ENCODE measurements at places on chromosomes 7 and 10.

- DNase-seq = no peak
Observed at GRCh38 chr7:25694699-25695098, 457.3 kb upstream of the NFE2L3 start.

- DNase-seq = no peak
Observed at GRCh38 chr7:17946591-17946990, 6.3 kb upstream of the SNX13 start.

DNA sequence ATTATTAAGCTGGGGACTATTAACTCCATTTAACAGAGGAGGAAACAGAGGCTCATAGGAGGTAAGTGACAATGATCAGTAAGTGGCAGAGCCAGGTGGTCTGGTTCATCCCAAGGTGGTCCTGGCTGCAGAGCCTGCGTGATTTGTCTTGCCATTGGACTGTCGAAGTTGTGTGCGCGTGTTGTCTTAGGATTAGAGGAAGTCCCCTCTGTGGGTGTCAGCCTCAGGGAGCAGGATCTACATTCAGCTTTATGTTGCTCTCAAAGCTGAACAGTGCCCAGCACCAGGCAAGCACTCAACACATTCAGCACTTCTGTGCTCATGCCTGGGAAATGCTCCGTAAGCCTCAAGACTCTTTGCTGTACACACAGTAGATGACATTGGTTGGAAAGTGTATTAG, 139.5 kb downstream of the HERPUD2 start:
- no peak for DNase-seq

GRCh38 chr10:79457256-79457785, 11.9 kb upstream of the ZCCHC24 start:
- DNase-seq = no peak

GRCh38 chr10:110137142-110137545, 70.3 kb upstream of the MXI1 start:
- DNase-seq = peak; percentile 48

GRCh38 chr7:23394488-23395171, 75.7 kb downstream of the IGF2BP3 start:
- no peak for DNase-seq

DNA sequence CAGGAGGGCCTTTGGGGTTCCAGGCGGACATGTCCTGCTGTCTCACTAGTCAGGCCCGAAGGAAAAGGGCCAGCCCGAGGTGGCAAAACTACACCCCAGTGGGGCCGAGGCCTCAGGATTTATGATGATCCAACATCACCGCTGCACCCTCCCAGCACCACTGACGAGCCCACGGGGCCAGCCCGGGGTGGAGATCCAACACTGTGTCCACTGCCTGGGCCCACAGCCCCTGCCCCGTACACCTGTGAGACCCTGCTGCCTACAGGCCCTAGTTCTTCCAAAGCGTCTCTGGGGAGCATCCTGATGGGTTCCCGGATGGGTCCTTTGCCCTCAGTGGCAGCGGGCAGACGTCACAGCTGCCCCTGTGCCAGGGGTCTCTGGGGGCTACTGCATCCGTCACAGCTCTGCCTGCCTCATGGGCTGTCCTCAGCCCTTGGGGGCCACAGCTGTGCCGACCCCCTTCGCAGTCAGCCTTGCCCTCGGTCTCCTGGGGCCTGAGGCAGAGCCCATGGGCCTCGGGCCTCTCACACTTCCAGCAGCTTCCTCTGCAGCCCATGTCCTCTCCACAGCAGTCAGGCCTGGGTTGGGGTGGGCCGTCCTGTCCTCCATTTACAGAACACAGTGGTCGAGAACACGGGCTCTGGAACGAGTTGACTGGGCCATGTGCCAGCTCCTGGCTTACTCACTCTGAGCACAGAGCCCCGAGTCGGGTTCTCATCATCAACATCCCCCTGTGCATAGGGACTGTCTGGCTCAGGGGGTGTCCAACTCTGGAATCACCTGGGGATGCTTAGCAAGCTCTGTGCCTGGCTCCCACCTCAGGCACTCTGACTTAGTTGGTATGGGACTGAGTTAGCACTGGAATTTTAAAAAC, 64.9 kb downstream of the FOXL3 start:
- no peak for DNase-seq

GRCh38 chr7:118429141-118429540, 204.6 kb downstream of the ANKRD7 start:
- DNase-seq = no peak

DNA sequence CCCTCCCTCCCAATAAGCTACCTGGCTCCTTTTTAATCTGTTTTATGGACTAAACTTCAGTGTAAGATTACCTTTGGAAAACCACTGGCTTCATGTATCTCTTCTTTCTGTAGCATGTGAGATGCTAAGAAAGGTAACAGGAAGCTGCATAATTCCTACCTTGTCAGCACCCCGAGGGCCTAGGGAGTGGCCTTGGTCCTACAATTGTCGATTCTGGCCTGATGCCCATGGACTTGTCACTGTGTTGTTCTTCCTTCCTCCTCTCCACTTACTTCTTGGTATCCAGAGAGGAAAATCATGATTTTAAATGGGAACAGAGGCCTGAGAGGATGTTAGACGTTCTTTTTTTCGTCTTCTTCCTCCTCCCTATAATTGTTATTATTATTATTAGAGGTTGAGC, 42.9 kb upstream of the PDZD8 start:
- DNase-seq = no peak

GRCh38 chr7:105345003-105345402, 43.7 kb downstream of the SRPK2 start:
- no peak for DNase-seq

GRCh38 chr7:128100225-128100948, 69.2 kb upstream of the LRRC4 start:
- DNase-seq = no peak

DNA sequence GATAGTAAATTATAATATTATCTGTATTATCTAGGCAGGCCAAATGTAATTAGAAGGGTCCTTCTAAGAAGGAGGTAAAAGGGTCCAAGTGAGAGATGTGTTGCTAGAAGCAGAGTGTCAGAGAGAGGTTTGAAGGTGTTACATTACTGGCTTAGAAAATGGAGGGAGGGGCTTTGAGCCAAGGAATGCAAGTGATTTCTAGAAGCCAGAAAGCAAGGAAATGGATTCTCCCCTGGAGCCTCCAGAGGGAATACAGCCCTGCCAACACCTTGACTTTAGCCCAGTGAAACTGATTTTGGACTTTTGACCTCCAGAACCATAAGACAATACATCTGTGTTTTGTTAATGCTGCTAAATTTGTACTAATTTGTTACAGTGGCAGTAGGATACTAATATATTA, 97.9 kb upstream of the IL6 start:
- DNase-seq = no peak

GRCh38 chr7:92671505-92672169, 81.4 kb upstream of the FAM133B start:
- DNase-seq = no peak

DNA sequence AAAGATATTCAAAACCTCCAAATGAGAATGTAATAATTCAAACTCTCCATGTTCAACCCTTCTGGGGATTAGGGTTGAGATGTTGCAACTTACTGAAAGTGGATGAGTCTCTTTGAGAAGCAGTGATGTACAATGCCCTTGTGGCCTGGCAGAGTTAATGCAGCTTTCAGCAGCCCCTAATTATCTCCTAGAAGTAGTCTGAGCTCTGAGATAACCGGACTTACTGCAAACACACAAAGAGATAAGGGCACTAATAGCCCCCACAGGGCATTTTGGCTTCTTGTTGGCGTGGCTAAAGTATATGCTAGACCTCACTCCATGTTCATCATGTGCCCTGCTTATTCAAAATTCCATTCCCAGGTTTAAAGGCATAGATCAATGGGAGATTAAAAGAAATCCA, 404.7 kb downstream of the NEBL start:
- no peak for DNase-seq

DNA sequence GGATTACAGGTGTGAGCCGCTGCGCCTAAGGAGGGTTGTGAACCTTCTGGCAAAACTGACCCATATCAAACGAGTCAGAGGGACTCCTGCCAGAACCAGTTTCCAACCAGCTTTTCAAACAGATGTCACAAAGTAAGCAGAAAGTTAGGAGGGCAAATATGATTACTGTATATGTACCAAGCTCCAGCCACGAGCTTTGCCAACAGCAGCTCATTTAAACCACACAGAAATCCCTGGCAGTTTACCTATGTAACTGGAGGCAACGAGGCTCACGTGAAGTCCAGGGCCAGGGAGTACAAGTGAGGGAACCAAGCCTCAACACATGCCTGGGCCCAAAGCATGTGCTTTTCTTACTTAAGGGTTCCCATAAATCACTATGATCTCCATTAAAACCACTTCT, 12.5 kb upstream of the DAGLB start:
- no peak for DNase-seq

DNA sequence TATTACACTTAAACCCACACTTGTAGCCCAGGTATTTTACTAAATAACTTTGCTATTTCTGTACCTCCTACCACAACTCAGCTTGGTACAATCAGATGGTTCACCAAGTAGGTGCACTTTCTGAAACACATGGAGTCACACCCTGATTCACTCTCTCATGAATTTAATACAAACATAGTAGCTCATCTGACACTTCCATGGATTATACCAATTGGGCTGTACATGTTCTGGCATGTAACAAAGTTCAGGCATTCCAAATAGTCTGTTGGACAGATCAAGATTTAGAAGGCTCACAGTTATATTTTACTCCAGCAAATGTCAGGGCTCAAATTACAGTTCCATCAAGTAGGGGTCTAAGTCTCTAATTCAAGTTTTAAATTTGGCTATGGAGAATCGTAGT, 62.2 kb upstream of the RNF148 start:
- DNase-seq = no peak

DNA sequence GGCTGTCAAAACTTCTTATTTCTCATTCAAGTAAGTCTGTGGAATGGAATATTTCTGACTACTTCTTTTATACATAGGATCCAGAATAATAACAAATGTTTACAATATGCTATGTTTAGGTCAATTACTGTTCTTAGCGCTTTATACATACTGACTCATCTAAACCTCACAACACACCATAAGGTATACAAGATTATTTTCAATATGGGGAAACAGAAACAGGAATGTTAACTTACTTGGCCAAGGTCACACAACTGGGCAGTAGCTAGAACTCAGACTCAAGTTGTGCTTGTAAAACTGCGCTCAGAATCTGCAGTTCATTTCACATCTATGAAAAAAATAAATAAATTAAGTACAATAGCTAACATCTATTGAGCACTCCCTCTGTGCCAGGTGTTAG, 168.0 kb downstream of the GNAI1 start:
- DNase-seq = no peak

DNA sequence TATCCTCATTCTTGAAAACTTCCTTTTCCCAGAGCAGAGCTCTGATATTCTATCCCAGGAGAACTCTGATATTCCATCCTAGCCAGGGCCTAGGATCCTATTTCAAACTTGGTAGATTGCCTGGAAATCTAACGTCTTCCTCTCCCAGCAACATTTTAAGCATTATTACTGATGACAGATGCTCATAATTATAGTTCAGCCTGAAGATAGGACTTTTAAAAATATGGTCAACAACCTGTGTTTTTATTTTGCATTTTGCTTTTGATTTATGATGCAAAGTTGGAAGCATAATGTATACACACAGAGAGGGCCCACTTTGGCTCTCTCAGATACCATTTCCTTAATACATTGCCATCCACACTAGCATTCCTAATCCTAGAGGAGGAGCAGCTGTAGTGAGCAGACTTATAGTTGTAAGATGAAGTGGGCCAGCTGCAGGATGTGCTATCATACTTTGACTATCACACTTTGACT, 457.4 kb upstream of the TPK1 start:
- no peak for DNase-seq

GRCh38 chr10:30769361-30769760, 139.8 kb upstream of the LYZL2 start:
- no peak for DNase-seq

DNA sequence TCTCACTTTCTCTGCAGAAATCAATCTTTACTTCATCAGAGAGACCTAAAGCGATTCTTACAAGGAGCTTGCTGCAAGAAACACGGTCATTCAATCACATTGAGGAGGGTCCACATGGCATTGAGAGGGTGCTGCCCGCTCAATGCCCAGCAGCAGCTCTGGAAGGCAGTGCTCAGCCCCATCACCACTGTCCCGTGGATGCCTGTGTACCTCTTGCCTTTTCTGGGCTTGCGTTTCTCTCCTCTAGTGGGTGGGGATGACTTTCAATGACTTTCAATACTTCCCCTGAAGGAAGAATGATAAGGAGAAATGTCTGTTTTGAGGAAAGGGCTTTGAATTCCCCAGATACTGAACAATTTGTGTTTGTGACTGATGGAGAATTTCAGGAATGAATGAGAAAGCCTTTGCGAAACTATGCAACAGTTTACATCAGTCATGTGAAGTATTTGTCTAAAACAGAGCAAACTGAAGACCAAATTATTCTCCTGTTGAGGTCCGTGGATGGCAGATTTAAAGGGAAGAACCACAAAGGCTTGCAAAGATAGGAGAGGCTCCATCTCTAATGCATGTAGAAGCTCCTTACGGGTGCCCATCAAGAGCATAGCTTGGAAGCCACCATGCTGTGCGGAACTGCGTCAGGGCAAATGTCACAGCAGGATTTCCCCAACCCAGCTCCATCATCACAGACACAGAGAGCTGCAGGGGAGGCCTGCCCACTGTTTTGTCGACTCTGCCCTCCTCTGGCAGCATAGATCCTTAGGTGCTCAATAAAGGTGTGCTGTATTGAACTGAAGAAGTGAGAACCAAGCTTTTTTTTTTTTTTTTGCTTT, 6.6 kb upstream of the ZNF22 start:
- no peak for DNase-seq

- DNase-seq = no peak
Observed at GRCh38 chr10:35506741-35507140, 98.4 kb upstream of the GJD4 start.

- no peak for DNase-seq
Observed at GRCh38 chr10:50605269-50605950, 18.3 kb downstream of the SGMS1 start.

DNA sequence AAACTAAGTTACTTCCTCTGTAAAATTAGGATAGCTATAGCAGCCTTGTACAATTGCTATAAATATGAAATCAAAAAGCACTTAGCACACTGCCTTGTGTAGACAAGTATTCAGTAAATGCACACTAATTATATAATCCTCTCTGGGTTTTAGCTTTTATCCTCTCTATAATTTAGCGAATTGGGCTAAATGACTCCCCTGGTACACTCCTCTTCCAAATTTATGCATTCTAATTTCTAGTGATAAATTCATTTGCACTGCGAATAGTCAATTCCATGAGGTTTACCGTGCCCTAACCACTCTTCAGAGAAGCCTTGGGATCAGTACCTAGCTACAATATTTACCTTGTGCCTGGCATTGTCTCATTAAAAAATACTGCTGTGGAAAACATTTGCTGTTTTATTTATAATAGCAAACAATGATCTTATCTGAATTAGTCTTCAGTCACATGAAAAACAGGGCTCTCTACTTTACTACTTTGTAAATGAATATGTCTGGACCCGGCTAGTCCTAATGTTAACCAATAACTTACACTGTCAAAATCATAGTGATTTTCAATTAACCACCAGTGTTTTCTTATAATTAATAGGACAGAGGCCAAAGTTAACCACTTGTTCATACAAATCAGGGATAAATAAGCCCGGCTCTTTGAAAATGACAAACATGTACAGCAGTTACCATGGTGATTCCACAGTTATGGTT, 577.9 kb downstream of the IPMK start:
- DNase-seq = no peak

GRCh38 chr7:99731638-99732374, 3.2 kb downstream of the CYP3A7 start:
- DNase-seq = no peak

GRCh38 chr7:23299770-23300300, 696 bp downstream of the MALSU1 start:
- no peak for DNase-seq

- DNase-seq = no peak
Observed at GRCh38 chr7:93196336-93196735, 29.9 kb downstream of the HEPACAM2 start.

GRCh38 chr10:23693501-23693901, 254.6 kb downstream of the OTUD1 start:
- DNase-seq = no peak

Measured in neuronal stem cell (in vitro differentiated cells).